ENCODE measurements at places on chromosomes 6 and 20.

- no peak for DNase-seq
Measured at GRCh38 chr6:117303323-117303722, 38.0 kb downstream of the VGLL2 start.

DNA sequence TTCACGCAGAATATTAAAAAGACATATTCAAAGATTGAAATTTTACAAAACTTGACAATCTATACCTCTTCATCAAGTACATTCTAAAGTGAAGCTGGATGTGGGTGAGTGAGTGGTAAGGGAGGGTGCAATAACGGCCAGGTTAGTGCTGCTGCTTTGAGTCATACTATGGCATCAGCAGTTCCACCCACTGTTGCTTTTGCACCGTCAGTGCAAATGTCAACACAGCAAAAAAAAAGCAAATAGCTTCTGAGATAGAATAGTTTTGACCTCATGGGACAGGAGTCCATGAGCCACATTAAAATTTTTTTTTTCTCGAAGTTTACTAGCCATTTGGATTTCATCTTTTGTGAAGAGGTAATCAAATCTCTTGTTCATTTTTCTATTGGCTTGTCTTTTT, 31.8 kb downstream of the PSMF1 start:
- no peak for DNase-seq

DNA sequence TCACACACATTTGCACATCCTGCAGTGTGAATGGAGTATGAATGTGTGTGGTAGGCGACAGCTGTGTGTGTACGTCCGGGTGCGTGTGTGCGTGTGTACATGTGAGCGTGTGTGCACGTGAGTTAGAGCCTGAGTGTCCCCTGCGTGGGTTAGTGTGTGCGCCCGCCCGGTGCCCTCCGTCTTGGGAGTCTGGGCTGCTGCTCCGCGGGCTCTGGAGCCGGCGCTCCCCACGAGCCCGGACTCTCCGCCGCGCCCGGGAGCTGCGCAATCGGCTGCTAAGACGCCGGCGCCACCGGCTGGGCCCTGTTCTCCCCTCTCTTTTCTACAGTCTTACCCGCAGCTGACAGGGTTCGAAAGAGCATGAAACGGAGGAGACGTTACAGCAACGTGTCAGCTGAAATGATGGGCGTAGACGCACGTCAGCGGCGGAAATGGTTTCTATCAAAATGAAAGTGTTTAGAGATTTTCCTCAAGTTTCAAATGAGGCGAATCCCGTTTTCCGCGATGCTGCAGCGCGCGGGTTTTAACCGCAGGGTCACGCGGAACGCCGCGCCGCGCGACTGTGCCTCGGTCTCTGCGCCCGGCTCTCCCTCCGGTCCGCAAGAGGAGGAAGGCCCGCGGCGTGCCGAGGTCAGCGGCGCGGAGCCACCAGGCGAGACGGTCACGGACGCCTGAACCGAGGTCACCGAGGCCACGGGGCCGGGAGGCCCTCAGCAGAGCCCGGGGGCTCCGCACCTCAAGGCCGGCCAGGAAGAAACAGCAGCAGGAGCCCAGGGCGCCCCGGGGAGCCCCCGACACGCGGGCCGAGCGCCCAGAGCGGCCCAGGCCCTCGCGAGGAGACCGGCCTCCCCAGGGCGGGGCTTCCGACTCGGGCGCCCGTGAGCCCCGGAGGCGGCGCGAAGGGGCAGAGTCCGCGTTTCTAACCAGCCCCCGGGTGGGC, 95.3 kb upstream of the BHLHE23 start:
- DNase-seq = peak; percentile 39

DNA sequence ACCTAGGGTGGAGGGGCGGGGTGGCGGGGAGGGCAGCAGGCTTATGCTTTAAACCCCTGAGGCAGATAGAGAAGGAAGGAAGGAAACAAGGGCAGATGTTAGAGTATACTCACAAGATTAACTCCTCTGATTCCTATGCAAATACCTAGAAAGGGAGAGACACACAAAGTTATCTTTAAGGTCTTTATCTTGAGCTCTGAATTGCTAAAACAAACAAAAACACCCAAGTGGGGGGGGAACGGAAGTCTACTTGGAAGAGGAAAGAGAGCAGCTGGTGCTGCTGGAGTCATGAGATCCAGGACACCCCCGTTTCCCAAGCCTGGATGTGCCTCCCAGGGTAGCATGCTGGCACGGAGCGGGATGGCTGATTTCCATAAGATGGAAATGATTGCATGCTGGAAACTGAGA, 43.4 kb downstream of the PLAGL1 start:
- DNase-seq = no peak

DNA sequence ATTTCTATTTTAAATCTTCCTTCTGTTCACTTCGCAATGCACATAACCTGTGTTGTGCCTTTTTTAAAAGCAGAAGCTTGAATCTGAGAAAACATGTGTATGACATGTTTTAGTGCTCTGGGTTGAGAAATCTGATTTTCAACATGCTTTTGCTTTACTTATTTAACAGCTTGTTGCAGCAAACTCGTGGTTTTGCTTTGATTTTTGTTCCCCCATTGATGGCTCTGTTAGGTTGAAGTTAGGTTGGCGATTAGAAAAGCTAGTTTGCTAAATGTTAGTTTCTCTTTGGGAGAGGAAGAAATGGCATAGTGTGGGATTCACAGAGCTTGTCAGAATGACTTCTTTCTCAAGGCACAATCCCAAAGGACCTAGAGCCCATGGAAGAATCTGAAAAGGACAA, 170.8 kb downstream of the TMEM242 start:
- DNase-seq = no peak

- no peak for DNase-seq
Measured at GRCh38 chr6:152244998-152245630, 392.0 kb downstream of the SYNE1 start.
